ENCODE measurements at places on chromosomes 6 and 20.

GRCh38 chr6:159149641-159150040 lies 19.6 kb upstream of the FNDC1 start:
- no peak for DNase-seq

- DNase-seq = peak; percentile 6
These were observed 614.5 kb downstream of the PKHD1 start for GRCh38 chr6:51472745-51473487.

GRCh38 chr20:13517831-13518230 lies 120.9 kb downstream of the TASP1 start:
- DNase-seq = peak; percentile 27

GRCh38 chr6:89528866-89529265 lies 95.9 kb downstream of the ANKRD6 start:
- no peak for DNase-seq

DNA sequence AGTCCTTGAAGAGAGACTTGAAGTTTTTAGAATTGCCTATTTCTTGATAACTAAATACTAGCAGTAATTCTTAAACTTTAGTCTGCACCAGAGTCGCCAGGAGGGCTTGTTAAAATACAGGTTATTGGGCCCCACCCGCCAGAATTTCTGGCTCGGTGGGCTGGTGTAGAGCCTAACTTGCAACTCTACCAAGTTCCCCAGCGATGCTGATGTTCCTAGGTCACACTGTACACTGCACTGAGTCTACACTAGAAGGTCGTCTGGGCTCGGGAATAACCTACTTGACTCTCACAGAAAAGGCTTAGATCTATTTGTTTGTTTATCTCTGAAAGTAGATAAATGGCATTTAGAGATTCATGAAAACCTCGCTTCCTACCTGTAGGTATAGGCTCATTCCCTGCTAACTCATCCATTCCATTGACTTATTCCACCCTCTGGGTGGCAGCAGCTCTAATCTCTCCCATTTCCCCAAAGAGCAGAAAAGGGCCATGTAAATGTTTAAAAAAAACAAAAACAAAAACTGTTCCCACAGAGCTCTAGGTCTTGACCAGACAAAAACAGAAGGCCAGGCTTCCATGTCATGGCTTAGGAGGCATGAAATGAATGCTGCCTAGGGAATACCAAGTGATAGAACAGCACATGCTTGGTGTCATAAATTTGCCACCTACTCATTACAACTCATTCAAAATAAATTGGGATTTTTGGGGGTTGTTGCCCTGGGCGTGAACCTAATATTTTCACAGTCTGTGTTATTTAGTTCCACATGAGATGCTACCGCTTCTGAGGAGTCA lies 292.1 kb downstream of the ADGB start:
- DNase-seq = peak; percentile 24

- no peak for DNase-seq
These were observed 7.1 kb upstream of the ADGRG6 start for GRCh38 chr6:142294679-142295078.

- no peak for DNase-seq
These were observed 77.6 kb upstream of the PMEPA1 start for GRCh38 chr20:57787151-57787989.

DNA sequence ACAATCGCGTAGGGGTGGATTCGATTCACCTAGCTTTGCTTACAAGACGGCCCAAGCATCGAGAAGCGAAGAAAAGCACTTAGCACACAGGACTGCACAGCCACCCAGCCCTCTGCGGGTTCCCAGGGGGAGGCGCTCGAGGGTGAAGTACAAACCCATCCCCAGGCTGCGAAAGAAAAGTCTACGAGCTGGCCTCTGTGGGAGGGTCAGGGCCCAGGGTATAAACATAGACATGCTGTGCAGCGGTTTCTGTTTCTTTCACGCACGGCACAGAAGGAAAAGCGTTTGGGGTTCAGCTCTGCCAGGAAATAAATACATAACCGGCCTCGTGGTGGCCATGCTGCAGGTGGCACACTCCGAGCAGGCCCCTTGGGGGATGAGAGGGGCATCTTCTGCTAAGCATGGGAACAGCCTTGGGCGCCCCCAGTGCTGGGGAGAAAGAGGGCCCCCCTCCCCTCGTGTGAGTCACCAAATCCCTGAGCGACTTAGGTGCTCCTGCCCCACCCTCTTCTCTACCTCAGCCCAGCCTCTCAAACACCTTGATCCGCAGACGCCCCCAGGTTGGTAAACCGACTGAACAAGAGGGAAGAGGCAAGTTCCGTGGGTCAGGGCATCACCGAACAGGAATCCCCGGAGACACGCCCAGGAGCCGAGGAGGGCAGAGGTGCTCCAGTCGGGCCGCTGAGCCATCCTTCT lies 91.6 kb upstream of the RIPOR2 start:
- no peak for DNase-seq

- DNase-seq = no peak
These were observed 30.6 kb downstream of the KCNG1 start for GRCh38 chr20:50992336-50992732.

DNA sequence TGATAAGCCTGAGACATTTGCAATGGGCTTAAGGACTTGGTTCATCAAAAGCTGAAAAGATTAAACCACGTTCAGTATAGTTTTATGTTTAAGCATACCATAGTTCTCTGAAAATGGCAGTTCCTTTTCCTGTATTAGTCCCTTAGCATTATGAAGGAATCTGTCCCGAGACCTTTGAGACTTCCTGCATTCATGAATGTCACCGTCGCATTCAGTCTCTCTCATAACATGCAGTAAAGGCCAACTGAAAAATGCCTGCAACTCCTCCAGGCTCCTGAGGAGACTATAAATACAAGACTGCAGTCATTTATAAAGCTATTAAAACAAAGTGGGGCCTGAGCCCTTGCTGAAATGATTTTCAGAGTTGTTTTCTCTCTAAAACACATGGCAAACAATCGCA lies 129.1 kb downstream of the SYCP2 start:
- no peak for DNase-seq

GRCh38 chr6:139881728-139882211 lies 507.3 kb upstream of the CITED2 start:
- DNase-seq = peak; percentile 71

- peak; percentile 62 for DNase-seq
These were observed 100.0 kb upstream of the CITED2 start for GRCh38 chr6:139474145-139475108.

- peak; percentile 1 for DNase-seq
These were observed 46.4 kb downstream of the IMPG1 start for GRCh38 chr6:76026101-76026500.

DNA sequence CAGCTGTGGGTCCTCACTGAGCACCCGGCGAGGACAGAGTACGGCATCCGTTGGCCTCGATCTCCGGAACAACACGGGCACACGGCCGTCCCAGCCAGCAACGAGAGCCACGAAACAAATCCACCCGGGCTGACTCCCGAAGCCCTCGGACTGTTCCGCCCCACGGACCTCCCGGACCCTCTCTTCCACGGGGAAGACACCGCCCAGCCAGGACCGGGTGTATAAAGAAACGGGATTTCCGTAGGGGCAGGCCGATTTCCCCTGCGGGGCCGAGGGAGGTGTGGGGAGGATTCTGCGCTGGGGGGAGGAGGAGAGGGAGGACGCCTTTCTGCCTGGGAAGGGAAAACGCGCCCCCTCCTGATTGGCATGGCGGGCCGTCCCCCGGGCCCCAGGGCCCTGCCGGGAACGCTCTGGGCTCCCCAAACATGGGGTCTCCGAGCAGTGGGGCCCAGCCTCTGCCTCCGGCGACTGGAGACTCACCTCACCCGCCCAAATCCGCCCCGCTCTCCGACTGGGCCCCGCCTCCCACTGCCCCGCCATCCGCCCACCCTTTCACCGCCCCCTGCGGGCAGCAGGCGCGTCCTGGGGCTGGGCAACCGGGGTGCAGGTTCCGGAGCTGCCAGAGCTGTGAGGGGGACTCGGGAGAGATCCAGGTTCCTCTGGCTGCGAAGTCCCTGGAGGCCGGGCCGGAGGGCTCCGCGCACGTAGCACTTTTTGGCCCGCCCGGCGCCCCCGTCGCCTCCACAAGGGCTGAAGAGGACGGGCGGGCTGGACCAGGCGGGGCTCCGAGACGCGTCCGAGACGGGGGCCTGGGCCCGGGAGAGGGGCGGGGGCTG lies 679 bp upstream of the PPDPF start:
- DNase-seq = peak; percentile 63

- peak; percentile 98 for DNase-seq
These were observed 43.4 kb upstream of the CDYL start for GRCh38 chr6:4732691-4733315.

GRCh38 chr6:45115696-45116095 lies 212.4 kb upstream of the RUNX2 start:
- peak; percentile 75 for DNase-seq

DNA sequence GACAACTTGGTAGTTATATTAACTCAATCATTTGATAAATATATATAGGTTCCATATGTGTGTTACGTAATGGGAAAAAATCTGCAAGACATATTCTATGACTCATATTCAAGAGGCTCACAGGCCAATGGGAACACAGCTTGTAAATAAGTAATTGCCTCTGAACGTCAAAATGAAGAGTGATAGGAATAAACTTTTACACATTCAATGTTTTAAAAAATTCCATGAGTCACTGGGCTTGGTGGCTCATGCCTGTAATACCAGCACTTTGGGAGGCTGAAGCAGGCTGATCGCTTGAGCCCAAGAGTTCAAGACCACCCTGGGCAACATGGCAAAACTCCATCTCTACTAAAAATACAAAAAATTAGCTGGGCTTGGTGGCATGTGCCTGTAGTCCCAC lies 209.4 kb upstream of the MCHR2 start:
- DNase-seq = peak; percentile 99

DNA sequence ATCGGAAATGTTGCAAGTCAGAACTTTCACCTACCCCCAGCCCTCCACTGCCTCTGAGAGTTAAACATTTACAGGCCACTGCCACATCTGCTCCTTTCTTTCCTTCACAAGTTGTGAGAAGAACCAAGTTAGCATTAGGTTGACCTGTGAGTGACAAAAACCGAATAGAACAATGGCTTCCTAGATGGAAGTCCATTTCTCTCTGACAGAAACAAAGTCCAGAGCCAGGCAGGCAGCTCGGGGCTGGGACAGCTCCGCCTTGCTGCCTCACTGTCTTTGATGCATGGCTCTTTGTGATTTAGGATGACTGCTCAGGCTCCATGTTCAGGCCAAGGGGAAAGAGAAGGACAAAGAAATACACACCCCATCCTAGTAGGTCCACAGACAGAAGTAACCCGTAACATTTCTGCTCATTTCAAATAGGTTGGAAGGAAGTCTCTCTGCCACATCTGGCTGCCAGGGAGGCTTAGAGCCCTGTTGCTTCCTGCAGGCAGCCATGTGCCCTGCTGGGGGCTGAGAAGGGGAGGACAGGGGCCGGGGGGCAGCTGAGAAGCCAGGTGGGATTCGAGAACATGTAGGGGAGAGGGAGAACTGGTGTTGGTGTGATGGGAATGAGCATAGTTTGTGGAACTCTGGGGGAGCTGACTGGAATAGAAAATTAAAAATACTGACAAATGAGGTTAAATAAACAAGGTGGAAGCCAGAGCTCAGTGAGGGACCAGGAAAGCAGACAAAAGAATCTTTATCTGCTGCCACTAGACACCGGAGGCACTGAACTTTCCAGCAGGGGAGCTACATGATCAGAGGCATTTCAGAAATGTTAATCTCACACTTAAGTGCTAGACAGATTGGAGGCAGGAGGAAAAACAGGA lies 19.5 kb upstream of the IER3 start:
- DNase-seq = peak; percentile 85

GRCh38 chr20:63707558-63708300 lies at the start of the genes ARFRP1 and ZGPAT:
Gene ARFRP1, minus strand, starts transcription at chr20:63707976. Its CDS starts 885 bp downstream, at chr20:63707091.
Gene ZGPAT, plus strand, starts transcription at chr20:63708039. Its CDS starts 542 bp downstream, at chr20:63708581.
- DNase-seq = peak; percentile 85

GRCh38 chr6:160000280-160000704 lies 31.4 kb downstream of the IGF2R start:
- DNase-seq = peak; percentile 79

DNA sequence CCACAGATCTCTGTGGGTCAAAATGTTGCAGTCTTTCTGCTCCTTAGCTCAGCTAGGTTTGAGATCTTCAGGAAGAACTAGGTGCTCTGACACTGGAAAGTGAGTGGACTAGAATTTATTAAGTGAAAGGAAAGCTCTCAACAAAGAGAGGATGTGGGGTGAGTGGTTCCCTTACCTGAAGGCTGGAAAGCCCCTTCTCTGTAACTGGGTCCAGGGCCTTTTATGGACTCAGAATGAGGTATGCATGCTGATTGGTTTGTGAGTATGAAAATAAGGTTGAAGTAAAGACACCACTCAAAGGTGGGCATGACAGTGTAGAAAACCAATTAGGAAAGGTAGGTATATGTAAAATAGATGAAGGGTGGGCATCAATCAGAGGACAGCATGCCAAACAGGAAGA lies 485.5 kb downstream of the CD109 start:
- no peak for DNase-seq

DNA sequence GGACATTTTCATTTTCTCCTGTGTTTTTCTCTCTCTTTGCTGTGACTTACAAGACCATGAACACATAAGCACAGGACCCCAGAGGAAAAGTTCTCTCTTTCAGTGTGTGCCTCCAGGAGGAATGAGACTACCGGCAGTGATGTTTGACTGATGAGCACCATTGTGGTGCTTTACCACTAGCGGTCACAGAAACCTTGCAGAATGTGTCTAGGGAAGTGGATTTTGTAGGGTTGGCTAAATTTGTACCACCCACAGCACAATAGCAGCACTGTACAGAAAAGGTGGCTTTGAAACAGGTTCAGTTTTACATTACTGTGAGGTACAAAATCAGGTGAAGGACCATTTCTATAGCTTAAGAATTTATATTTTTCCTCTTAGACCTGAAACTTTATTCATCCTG lies 301.9 kb upstream of the SUPT3H start:
- no peak for DNase-seq

DNA sequence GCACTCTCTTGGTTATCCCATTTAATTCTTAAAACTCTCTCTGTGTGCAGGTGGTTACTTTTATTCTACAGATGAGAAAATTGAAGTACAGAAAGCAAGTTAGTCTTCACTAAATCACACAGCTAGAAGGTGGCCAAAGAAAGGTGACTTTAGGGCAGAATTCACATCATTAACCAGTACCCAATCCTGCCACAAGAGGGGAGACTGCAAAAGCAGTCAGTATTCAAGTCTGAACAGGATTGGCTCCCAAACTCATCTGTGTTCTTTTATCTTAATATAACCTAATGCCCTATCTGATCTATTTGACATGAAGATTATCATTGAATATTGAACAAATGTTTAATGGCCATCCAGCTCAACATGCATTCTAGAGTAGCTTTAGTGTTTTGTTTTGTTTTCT lies 225.3 kb upstream of the FAM83B start:
- DNase-seq = peak; percentile 41

DNA sequence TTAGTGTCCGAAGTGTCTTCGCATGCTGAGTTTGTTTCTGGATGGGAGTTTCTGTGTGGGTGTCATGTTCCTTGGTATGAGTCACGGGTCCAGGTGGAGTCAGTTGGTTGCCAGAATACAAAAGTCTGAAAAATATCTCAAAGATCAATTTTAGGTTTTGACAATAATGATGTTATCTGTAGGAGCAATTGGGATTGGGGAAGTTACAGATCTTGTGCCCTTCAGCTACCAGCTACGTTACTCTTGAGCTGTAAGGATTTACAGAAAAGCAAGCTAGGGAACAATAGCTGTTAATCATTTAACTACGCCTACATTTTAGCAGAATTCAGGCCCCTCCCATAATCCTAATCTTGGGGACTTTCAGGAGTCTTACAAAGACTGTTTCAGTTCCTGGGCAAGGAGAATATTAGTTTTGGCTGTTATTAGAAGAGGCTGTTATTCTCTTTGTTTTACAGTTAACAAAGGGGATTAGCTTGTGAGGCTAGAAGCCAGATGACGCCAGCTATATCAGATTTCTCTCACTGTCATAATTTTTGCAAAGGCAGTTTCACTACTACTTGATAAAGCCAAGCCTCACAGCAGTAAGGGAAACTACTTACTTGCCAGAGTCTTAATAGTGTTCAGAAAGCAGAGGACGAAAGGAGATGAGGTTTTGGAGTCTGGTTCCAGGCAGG lies 15.4 kb upstream of the SLC22A16 start:
- peak; percentile 61 for DNase-seq

GRCh38 chr6:39752835-39753724 lies 27.9 kb upstream of the KIF6 start:
- no peak for DNase-seq
